Activated CD4-positive, CD25-positive, alpha-beta regulatory T cell (primary cell): ENCODE measurements at places on chromosomes 7 and 10.

- no peak for DNase-seq
Measured at GRCh38 chr7:129247087-129247486, 22.3 kb downstream of the AHCYL2 start.

- DNase-seq = no peak
Measured at GRCh38 chr10:87761892-87762291, 56.1 kb downstream of the ATAD1 start.

DNA sequence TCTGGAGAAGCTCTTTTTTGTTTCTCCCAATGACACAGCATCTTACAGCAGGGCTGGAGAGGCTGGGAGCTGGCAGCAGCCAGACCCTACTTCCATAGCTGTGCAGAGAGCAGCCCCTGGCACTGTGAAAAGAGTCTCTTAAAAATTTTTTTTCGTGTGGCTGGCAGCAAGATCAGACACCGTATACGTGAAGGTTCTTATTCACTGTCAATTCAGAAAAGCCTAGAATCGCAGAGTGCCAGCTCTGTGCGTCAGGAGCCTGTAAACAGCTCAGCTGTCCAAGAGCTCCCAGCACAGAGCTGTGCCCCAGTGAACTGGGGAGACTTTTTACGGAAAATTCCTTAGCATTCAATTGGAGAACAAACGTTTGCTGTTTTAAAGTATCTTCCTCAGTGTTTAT is 6.5 kb downstream of the BAG3 start:
- DNase-seq = no peak

DNA sequence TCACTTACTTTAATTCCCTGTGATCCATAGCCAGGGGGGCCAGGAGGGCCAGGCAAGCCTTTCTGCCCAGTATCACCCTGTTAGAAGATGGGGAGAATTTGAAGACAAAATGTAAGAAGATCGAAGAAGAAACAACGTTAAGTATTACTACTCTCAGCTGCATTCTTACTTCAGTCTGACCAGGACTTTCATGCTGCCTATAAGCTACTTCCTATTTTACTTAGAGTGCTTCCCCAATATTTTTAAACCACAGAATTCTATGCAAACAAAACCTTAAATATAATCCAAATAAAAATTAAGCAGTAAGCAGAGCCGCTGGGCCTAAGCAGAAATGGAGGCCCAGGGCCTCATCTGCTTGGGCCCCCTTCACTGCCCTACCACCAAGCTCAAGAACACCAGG is 117.8 kb downstream of the COL28A1 start:
- no peak for DNase-seq

GRCh38 chr10:26357203-26357602 is 80.9 kb upstream of the APBB1IP start:
- no peak for DNase-seq

DNA sequence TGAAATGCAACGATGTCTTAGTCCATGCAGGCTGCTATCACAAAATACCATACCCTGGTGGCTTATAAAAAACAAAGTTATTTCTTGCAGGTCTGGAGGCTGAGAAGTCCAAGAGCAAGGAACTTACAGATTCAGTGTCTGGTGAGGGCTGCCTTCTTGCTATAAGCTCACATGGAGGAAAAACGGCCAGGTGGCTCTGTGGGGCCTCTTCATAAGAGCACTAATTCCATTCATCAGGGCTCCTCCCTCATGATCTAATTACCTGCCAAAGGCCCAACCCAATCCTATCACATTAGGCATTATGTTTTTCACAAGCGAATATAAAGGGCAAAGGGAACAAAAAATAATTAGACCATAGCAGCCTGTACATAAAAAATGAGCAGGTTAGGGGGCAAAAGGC is 35.4 kb downstream of the PAPSS2 start:
- no peak for DNase-seq

DNA sequence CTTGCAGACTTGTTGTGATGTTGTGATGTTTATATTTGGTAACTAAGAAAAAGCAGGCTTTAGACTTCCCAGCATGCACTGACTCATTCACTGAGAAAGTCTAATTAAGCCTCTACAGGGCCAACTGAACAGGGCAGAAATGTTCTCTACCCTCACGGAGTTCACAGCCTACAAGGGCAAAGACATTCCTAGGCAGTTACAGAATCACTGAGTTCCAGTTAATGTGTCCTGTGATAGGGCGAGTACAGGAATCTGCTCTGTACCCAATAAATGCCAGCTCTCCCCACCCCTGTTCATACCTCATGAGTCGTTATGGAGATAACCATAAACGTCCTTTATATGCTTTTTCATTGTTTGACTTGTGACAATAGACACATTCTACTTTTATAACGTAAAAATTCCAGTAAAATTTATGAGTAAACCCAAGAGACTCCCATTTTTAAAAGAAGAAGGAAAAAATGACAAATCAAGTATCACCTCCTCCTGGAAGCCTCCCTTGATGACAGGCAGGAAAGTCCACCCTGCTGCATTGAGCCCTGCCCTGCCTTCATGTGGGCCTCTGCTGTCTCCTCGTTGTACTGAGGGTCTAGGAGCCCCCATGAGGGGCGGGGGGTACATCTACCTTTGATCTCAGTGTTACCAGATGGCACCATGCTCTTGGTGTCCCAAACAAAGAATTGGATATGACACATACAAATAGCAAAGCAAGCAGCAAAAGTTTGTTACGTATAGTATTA is 14.3 kb downstream of the MUC12 start:
- DNase-seq = no peak

DNA sequence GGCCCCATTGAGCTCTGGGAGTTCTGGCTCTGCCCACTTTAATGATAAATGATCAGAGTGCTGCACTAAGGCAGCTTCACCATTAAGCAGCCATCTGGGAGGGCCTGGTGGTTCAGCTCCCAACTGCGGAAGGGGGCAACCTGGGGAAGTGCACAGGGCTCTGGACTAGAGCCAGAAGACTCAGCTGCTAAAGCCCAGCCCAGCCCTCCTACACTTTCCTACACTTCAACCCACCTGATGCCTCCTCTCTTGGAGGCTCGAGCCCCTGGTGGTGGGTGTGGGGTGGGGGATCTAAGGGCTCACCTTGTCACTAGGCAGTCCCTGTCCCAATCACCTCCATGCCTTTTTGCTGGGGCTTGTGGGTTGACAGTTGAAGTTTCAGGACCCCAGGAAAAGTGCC is 60.6 kb upstream of the ANTXRL start:
- no peak for DNase-seq

GRCh38 chr10:29896053-29896452 is 163.3 kb downstream of the JCAD start:
- no peak for DNase-seq

GRCh38 chr7:157635148-157635500 is 298.3 kb downstream of the DNAJB6 start:
- DNase-seq = no peak

GRCh38 chr10:104321725-104322415 is 16.4 kb downstream of the ITPRIP start:
- DNase-seq = no peak

DNA sequence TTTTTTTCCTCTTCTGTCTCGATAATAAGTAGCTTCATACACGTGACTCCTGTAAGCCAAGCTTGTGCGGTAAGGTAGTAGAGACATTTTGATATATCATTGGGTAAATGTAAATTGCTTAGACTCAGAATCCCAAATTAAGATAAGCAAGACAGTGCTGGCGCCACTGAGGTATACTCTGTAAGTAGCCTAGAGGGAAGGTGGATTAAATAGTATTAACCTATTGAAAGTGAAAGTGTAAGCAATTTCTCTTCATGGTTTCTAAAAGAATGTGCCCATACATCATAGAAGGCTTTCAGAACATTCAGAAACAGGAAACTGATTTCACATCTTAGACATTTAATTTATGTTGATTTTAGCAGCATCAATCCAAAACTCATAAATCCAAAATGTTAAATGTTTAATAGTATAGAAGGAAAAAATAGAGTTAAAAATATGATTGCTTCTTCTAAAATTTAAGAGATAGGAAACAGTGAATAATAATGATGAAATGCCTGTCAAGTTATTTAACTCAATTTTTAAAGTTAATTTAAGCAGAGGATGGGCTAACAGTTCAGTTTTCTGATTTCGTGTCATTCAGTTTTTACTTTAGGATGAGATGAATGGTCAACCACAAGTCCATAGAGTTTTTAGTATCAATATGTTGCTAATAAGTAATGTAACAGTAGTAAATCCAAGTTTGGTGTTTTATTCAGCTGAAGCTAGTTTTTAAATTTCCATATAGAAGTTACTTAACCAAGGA is 36.8 kb downstream of the LRRC72 start:
- no peak for DNase-seq

GRCh38 chr7:43612599-43613589 is 30.0 kb downstream of the STK17A start:
- DNase-seq = no peak

GRCh38 chr10:21406595-21407193 is 118.8 kb downstream of the SKIDA1 start:
- DNase-seq = no peak

GRCh38 chr7:48875045-48875916 is 49.1 kb upstream of the CDC14C start:
- DNase-seq = no peak

DNA sequence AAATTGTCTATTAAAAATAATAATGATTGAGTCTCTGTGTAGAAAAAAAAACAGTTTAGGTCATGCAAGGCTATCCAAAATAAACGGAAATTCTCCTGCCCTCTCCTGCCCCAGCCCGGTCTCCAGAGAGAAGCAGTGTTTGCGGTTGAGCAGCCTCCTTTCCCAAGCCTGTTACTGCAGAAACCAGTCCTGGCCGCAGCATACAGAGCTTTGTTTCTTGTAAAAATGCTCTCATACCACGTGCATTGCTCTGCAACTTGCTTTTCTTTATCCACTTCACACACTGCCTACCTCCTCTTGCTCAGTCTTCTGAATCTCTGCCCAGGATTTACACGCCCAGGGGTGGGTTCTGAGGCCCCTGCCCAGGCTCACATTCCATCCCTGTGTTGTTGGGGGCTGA is 34.4 kb upstream of the CUL1 start:
- DNase-seq = no peak

- no peak for DNase-seq
Measured at GRCh38 chr7:14960721-14961120, 58.2 kb upstream of the DGKB start.

DNA sequence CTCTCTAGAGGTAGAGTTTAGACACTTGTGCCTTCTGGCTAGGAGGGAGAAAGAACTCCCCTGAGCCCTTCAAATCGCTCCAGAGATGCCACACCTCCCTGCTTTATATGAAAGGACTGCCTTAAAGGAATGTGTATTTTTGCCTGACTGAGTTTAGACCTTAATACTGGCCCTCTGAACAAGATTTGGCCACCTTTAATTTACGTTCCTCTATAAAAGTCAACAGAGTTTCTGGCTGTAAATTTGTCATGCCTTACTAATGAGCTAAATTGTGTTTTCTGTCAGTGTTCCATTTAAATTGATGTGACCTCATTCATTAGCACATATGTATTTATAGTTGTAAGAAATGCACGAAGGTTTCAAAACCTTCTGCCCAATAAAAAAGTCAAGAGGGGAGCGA is 48.0 kb downstream of the SEMA3C start:
- no peak for DNase-seq

GRCh38 chr10:109762555-109762954 is 160.8 kb downstream of the XPNPEP1 start:
- no peak for DNase-seq

- DNase-seq = no peak
Measured at GRCh38 chr10:29205787-29206186, 83.1 kb upstream of the LYZL1 start.

- DNase-seq = no peak
Measured at GRCh38 chr7:155987681-155988235, 175.5 kb upstream of the SHH start.

GRCh38 chr7:19001854-19002253 is 115.6 kb downstream of the TWIST1 start:
- no peak for DNase-seq

GRCh38 chr7:71385330-71385729 is 253.4 kb downstream of the GALNT17 start:
- no peak for DNase-seq

GRCh38 chr7:139562491-139562890 is 39.0 kb downstream of the CLEC2L start:
- no peak for DNase-seq

GRCh38 chr7:27211084-27211446 is 11.2 kb upstream of the HOXA13 start:
- DNase-seq = no peak

- no peak for DNase-seq
Measured at GRCh38 chr7:107045980-107046379, 1.5 kb downstream of the PRKAR2B start.

DNA sequence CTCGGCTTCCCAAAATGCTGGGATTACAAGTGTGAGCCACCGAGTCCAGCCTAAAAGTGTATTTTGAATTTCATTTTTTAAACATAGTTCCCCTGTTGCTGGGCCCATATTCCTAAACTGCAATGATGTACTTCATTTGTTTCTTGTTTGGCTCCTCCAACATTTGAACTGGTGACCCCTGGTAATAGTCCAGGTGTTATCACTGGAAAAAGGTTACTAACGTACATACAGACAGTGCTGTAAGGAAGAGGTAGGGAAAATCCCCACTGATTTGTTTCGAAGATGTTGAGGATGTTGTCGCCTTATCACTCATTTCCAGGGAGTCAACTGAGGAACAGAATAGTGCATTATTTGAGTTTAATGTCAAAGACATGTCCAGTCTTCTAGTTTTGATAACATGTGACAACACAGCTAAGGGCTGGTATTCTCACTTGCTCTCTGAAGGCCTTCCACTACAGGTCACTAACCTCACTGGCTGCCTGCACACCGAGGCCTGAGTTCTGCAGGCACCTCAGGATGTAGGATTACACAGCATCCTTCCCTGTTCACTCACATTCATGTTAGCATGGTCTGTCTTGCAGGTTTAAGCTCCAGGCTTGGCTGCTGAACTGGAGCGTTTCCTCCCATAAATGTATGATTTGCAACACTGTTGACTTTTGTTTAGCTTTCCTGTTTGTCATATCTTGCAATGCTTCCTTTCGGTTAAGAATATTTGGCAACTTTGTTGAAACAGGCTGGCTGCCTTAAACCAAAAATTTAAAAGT is 362.8 kb downstream of the INHBA start:
- DNase-seq = no peak

DNA sequence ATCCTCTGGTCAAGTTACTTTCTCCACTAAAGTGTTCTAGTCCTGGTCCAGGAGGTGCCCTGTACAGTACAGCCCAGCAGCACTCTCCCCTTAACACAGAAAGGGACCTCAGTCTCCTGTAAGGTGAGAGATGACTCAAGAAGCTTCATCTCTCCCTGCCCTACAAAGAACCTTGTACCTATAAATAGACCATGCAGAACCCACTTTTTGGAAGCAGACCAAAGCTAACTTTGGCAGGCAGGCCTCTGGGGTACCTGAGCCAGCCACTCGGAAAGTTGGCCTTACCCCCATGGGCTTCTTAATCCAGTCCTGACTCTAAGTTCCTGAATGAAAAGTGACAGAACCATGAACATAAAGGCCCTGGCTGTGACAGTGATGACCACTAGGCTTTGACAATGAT is 454.8 kb downstream of the KCNMA1 start:
- no peak for DNase-seq

- no peak for DNase-seq
Measured at GRCh38 chr7:44201813-44202212, 1.0 kb downstream of the YKT6 start.

GRCh38 chr7:85802211-85802610 is 615.4 kb upstream of the SEMA3D start:
- no peak for DNase-seq
